ENCODE measurements at places on chromosomes 7 and 10.

DNA sequence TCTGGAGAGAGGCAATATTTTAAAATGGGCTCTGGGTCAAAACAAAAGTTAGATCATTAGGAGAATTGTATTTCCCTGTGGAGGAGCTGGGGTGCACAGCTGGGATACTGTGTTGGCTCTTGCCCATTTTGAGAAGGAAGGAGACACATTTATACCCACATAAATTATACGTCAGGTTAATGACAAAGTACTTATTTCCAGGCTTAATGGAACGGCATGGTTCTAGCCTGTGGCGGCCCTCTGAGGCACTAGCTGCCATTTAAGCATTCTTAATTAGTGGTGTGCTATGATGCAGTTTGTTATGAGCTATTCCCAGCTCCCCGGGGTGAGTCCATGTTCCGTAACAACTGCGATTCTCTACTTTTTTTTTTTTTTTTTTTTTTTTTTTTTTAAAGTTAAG, 193.5 kb downstream of the SEC23IP start:
- DNase-seq = no peak

DNA sequence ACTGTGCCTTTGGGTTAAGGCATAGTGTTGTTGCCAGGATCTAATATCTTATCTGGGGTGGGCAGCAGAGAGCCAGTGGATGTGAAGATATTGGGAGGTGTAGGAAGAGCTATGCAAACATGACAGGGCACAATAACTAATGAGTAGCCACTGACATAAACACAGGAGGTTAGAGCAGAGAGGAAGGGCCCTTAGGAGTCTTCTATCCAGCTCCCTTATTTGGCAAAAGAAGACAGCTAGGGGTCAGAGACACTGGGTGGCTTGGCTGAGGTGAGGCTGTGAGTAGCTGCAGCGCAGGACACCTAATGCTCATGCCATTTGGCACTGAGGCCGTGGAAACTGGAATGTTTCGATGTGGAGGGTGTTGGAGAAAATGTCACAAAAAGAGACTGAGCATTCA, 176.3 kb upstream of the TCF7L2 start:
- no peak for DNase-seq

DNA sequence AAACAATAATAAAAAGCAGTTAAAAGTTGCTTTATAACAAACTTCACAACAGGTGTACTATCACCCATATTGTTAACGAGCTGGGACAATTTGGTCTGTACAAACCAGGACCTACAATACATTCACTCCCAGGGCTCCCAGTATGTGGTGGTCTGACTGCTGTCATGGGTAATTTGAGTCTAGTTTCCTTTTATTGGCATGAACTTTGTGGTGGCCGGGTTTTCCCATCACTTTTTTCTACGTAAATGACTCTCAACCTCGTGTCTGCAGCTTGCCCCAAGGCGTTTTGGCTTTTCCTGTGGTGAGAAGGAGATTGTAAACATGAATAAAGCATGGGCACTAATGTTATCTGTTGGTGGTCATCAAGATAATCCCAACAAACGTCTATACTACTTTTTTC, 118.7 kb upstream of the CDK6 start:
- DNase-seq = no peak

GRCh38 chr10:125160856-125161706, 718 bp upstream of the CTBP2 start:
- DNase-seq = no peak

DNA sequence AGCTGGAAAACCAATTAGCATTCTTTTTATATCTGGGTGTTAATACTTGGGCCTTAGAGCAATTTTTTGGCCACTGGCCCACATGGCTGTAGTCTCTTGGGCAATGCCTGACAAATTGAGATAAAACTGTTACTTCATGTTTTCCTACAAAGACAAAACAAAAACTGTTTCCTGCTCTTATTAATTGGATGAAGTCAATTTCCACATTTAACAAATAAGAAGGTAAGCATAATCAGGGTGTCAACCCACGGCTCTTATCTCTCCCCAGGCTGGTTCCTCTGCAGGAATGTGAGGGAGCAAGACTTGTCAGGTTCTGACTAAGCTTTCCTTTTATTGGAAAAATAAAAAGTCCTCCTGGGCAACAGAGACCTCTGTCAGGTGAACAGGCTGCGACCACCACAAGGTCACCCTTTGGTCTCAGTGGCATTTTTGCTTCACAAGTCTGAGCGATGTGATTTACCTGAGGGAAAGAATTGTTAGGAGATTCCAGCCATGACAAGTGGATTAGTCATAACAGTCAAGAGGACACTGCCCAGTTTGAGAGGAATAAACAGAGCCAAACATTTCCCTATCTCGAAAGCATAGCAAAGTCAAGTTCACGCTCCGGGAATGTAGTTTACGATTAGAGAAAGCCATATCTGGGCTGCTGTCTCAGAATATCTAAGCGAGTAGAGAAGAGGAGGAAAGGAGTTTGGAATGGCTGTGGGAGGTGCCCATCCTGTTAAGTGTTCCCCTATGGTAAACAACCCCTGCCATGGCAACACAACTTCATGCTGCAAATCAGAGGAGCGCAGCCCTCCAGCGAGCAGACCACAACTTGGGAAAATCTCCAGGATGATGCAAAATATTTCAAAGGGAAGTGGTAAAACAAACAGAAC, 144.4 kb downstream of the TES start:
- no peak for DNase-seq

DNA sequence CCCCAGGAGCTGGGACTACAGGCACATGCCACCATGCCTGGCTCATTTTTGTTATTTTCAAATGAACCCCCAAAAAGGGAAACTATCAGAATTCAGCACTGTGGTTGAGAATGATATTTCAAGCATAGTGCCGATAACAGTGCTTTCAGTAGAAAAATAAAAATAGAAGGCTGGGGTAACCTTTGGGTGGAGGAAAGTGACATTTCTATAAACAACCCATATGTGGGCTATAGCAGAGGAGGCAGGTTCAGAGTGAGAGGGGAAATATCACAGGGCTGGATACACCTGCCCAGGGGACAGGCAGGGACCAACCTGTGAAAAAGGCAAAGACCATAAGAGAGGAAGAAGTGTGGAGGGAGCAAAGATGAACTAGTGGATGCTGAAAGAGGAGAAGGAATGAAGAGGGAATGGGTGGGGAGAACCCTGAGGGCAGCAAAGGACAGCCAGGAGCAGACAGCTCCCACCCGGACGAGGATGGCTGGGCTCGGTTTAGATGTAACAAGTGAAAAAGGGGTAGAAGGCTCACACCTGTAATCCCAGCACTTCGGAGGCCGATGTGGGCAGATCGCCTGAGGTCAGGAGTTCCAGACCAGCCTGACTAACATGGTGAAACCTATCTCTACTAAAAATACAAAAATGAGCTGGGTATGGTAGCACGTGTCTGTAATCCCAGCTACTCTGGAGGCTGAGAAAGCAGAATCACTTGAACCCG, 56.5 kb downstream of the MAP3K8 start:
- no peak for DNase-seq

Data from activated CD4-positive, alpha-beta T cell treated with anti-CD3 and anti-CD28 coated beads, Interleukin-2, amount 50 U/mL, for 4 hours (primary cell).